ENCODE measurements at places on chromosomes 12 and 14.

GRCh38 chr12:44852483-44852882 lies 23.6 kb downstream of the NELL2 start:
- DNase-seq = no peak

- DNase-seq = no peak
These were observed 56.8 kb upstream of the FAM181A start for GRCh38 chr14:93870377-93870776.

DNA sequence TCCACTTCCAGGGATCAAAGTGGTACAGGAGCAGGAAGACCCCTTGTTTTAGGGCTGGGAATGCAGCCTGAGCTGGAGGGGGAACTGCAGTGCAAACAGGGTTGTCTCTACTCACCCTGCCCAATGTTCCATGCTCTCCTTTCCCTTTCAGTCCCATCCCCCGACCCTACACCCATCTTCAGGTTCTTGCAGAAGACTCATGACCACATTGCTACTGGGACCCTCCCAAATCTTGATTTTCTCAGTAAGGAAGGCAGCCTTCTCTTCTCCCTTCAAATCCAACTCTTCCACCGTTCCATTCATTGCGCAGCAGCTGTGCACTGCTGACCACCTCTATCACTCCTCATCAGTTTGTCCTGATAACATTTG lies 1.9 kb downstream of the SERPINA11 start:
- no peak for DNase-seq

DNA sequence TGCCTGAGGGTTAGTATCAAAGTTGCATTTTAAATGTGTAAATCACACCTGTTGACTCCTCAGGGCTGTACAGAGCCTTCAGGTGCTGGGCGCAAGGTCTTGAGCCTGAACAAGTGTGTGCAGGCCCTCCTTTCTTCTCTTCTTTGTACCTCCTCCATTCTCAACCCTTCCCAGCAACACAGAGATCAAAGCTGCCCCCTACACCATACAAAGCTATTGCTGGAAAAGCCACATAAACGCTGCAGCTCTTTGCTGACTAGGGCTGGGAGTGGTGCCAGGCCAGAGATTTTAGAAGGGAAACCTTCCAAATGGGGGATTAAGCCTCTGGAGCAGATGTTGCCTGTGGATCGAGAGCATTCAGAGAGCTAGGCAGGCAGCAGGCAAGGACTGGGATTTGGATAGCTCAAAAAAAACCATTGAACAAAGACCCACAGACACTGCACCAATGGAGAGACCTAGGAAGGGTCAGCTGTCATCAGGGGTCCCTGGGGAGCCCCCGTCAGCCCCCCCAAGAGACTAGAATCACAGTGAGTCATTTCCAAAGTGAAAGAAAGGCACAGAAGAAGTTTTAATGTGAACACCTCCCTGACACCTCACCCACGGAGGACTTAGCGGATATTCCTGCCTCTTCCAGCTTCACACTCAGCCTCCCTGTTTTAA lies 18.2 kb upstream of the SUSD6 start:
- DNase-seq = peak; percentile 55

DNA sequence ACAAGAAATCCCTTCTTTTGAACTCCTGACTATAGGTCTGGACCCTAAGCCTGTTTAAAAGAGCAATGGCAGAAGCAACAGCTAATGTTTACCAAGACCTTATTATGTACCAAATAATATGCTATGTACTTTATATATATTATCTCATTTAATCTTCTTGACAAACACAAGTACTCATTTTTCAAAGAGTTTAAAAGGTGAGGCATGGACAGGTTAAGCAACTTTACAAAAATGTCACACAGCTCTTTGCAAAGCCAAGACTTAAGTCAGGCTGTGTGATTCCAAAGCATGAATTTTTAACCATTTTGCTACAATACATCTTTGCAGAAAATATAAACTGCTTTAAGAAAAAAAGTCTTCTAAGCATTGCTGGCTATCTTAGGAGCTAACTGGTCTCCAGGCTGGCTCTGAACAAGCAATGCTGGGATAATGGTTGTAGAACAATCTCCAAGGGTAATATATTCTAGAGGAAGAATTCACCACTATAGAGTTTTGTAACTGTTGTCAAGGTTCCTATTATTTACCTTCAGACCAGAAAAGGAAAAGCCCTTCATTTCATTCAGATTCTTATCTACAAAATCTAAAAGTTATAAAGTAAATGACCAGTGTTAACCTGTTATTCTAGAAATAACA lies 22.1 kb downstream of the SYNJ2BP start:
- DNase-seq = no peak

DNA sequence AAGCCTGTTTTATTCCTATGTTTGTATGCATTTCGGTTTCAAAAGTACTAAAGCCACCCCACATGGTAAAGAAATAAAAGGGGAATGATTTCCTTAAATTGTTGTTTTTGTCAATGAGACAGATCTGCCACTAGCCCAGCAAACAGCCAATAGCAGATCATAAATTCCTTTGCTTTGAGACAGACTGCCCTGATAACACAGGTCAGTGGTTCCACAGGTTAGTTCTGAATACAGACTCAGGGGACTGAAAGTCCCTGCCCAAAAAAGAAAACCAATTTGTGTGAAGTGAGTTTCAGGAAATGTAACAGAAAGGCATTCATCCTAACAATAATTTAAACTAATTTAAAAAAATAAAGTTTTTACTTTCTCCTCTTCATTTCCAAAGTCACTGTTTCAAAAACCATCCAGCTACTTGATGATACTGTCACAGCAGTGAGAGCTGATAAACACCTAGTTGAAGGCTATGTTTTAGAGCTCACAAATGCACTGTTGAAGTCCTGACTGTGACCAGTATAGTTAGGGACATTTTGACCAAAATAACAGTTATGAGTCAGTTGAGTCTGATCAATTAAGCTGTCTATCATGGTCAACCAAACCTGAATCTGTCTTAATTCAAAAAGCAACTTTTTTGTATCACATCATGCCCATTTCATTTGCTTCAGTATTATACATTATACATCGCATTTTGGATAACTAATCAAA lies 77.7 kb downstream of the LGR5 start:
- no peak for DNase-seq

- no peak for DNase-seq
These were observed 23.7 kb upstream of the YAF2 start for GRCh38 chr12:42261708-42262107.

DNA sequence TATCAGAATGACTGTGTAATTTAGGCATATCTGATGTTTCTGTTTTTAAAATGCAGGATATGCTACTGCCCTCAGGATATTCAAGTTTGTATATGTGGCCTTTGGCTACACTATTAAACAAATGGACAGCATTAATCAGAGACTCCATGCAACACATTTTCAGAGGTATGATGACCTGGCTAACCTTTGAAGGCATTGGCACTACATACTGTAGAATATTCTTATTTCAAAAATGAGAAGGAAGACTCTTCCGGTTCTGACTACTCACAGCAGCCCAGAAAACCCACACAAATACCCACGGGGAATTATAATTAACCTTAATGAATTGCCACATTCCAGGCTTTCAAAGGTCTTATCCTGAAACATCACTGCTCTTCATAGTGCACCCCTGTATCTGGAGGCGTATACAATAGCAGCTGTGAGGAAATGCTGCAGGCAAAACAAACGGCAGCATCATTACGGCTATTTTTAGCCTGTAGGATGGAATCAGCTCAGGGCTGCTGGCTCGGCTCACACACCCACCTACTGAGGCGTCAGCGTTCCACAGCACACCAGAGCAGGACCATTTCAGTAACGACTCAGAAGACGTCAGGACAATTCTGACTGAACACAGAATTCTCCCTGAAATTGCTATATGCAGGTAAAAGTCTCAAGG lies 648.5 kb downstream of the RPS29 start:
- no peak for DNase-seq

GRCh38 chr14:24310265-24310645 lies 315 bp downstream of the LTB4R2 start:
- no peak for DNase-seq

DNA sequence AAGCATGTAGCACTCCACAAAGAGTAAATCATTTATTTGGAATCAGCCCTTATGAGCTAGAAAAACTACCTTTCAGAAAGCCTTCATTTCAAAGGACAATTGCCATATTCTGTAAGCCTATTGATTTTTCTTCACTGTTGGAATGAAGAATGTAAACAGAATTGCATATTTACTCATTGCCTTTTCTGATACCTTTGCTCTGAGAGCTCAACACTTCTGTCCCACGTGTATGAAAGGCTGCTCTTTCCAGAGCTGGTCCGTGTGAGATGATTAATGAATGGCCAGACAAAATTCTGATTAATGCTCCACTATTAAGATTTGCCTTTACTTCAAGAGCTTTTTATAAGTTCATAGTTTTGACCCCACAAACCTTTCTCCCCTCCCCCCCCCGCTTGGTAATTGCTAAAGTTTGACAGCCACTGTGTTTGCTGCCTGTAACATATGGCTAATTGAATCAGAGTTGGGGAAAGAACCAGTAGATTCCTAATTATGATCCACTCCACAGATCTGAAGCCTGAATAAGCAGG lies 63.0 kb upstream of the PLEKHA5 start:
- DNase-seq = no peak

DNA sequence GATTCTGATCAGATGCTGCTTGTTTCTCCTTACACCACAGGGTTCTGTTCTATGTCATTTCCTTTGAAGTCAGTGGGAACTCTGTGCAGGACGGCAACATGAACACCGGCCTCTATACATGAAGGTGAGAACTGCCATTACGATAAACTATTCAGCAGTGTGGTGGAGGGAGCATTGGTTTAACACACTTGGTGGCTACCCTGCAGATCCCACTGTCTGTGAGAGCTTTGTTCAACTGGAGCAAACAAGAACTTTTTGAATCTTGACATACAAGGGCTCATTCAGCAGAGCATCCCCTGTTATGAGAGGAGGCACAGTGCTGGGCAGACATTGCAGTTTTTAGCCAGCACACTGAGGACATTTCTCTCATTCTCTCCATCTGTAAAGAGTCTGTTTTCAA lies 10.7 kb upstream of the FRS2 start:
- DNase-seq = no peak

GRCh38 chr12:44674875-44675274 lies 201.2 kb downstream of the NELL2 start:
- no peak for DNase-seq

DNA sequence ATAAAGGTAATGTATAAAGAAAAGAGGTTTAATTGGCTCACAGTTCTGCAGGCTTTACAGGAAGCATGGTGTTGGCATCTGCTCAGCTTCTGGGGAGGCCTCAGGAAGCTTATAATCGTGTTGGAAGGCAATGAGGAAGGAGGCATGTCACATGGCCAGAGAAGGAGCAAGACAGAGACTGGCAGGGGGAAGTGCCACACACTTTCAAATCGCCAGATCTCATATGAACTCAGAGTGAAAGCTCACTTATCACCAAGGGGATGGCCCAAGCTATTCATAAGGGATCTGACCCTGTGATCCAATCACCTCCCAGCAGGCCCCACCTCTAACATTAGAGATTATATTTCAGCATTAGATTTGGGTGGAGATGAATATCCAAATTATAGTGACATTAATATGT lies 26.3 kb downstream of the LDHB start:
- no peak for DNase-seq

DNA sequence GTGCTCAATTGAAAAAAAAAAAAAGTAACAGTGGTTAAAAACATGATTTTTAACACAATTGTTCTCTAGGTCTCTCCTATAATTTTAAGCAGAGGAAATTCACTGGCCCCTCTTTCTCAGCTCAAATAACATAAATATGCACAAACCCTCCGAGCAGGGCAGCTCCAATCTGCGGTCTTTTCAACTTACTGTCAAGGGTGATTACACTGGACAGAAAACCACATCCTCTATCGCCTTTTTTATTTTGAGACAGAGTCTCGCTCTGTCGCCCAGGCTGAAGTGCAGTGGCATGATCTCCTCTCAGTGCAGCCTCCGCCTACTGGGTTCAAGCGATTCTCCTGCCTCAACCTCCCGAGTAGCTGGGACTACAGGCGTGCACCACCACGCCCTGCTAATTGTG lies 16.5 kb upstream of the GABARAPL1 start:
- DNase-seq = no peak

GRCh38 chr14:33809396-33809981 lies 141.4 kb downstream of the EGLN3 start:
- no peak for DNase-seq

GRCh38 chr12:111981987-111982386 lies 31.0 kb downstream of the TMEM116 start:
- DNase-seq = peak; percentile 22

DNA sequence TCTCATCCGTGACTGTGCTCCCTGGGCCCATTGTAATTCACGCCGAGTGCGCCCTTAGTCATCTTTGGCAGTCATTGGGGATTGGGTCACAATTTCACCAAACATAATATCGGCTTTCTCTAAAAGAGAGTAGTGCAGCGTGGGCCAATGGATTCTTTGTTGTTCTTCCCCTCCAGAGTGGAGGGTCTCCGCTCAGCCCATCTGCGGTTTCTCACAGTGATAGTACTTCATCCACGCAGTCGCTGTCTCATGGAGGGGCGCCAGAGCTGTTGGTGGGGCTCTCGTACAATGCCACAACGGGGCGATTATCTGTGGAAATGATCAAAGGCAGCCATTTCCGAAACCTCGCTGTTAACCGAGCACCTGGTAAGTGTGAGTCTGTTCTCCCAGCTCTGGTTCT lies 321.8 kb downstream of the SNAPC1 start:
- no peak for DNase-seq

DNA sequence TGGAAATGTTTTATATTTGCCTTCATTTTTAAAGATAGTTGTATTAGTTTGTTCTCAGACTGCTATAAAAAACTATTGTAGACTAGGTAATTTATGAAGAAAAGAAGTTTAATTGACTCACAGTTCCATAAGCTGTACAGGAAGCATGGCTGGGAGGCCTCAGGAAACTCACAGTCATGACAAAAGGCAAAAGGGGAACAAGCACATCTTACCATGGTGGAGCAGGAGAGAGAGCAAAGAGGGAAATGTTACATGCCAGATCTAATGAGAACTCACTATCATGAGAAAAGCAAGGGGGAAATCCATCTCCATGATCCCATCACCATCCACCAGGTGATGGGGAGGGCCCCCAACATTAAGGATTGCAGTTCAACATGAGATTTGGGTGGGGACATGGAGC lies 35.5 kb upstream of the UNC79 start:
- no peak for DNase-seq

- no peak for DNase-seq
These were observed 16.0 kb upstream of the ZNF410 start for GRCh38 chr14:73870525-73871235.

DNA sequence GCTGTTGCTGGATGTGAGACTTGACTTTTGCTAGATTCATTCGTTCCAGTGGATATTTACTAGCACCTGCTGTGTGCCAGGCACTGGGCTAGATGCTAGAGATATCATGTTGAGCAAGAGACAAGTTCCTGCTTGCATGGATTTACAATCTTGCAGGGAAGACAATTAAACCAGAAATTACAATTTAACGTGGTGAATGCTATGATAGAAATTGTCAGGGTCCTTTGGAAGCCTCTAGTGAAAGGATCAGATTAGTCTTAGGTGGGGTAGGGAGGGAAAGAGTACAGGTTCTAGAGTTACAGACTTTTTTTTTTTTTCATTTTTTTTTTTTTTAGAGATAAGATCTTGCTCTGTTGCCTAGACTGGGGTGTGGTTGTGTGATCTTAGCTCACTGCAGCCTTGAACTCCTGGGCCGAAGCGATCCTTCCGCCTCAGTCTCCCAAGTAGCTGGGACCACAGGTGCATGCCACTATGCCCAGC lies 36.7 kb downstream of the SPATS2 start:
- no peak for DNase-seq
